ENCODE measurements at places on chromosomes 2 and 18. TPM values are rescaled to one million over a fixed set of nuclear protein-coding genes. Genes with fewer than 3 reads are reported as not detected.

PPIL3 gene
- total RNA-seq: 11.8 TPM

TUBA4B gene
- total RNA-seq: not detected

DNA sequence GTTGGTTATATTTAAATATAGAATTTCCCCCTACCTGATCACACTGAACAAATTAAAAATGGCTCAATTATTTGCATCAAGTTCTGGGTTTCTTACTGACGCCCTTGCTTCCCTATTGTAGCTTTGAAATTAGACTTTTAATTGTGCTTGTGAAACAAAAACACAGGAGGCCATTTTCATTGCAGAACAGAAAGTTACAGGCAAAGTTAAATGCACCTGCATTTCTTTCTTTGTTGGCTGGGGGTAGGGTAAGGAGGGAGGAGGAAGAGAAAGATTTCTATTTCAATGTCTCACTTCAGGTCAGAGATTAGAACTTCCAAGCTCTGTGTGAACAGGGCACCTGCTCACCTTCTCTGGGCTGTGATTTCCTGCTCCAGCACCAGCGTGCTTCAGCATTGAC, 199.6 kb downstream of the BCL11A start:
- no peak overlapping the region for H3K27ac ChIP-seq
- no peak for DNase-seq
- H3K36me3 ChIP-seq: no peaks in the 10 kb centered on the region
- no peaks in the 10 kb centered on the region for H3K27me3 ChIP-seq

DNA sequence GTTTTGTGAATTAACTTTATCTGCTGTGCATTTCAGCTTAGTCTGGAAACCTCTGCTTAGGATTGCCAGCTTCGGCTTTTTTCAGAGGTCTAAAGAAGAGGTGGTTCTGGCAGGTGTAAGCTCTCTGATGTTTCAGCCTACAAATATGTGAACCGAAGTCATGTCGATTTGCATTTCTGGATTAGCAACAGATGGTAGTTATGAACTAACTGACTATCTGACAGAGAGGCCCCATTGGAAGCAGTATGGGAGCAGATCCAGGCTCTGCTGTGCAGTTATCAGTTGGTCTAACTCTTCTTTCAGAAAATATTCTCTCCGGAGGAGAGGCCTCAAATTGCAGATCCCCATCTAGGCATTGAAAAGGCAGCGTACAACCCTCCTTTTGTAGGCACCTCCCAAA, 32.7 kb upstream of the SPRED2 start:
- H3K27me3 ChIP-seq: no peaks in the 10 kb centered on the region
- no peaks in the 10 kb centered on the region for H3K36me3 ChIP-seq
- DNase-seq: no peak

GRCh38 chr2:64943387-64944150, 45.6 kb upstream of the SLC1A4 start:
- no peaks in the 10 kb centered on the region for H3K27me3 ChIP-seq
- H3K4me3 ChIP-seq: no peak overlapping the region

DNA sequence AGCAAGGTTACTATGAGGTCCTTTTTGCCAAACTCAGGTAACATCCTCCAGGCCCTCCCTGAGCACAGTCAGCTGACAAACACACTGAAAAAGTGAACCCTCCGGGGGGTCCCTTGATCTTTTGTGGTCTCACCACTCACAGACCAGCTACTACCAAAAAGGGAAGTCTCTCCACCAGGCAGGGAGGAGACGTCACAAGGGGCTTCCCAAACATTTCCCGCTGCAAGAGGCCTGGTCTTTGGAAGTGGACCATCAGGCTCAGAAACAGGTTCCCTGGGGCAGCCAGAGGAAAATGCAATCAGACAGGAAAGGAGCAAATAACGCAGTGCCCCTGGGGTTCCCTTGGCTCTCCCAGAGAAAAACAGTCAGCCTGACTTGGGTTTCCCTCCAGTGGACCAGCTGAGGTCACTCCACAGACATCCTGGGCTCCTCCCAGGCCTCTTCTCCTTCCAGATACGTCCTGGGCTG, 38.7 kb upstream of the POMC start:
- no peaks in the 10 kb centered on the region for H3K27me3 ChIP-seq
- H3K4me1 ChIP-seq: peaks cover 5% of the 10 kb centered on the region
- no peak overlapping the region for H3K4me3 ChIP-seq

GRCh38 chr2:120820953-120821279, 85.2 kb downstream of the GLI2 start:
- DNase-seq: no peak
- peak overlapping the region; percentile 49 for H3K27ac ChIP-seq
- H3K36me3 ChIP-seq: no peaks in the 10 kb centered on the region
- peak overlapping the region; percentile 22 for H3K4me3 ChIP-seq

DNA sequence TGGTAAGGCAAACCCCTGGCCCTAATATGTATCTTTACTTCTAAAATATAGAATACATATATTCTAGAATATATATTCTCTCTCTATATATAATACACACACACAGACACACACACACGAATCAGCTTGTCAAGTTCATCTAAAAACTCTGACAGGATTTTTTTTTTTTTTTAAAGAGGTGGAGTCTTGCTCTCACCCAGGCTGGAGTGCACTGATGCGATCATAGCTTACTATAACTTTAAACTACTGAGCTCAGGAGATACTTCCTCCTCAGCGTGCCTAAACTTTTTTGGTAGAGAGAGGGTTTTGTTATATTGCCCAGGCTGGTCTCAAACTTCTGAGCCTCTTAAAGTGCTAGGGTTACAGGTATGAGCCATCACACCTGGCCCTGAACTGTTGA, 45.2 kb downstream of the DOK1 start:
- no peak overlapping the region for H3K4me3 ChIP-seq
- H3K36me3 ChIP-seq: no peaks in the 10 kb centered on the region

GRCh38 chr18:46182633-46183358, 78.6 kb downstream of the HAUS1 start:
- H3K4me3 ChIP-seq: no peak overlapping the region
- no peak overlapping the region for H3K27ac ChIP-seq
- H3K27me3 ChIP-seq: no peaks in the 10 kb centered on the region
- no peaks in the 10 kb centered on the region for H3K4me1 ChIP-seq
- H3K36me3 ChIP-seq: no peaks in the 10 kb centered on the region
- DNase-seq: no peak

Data from sigmoid colon (tissue), 7 donors.